ENCODE measurements at places on chromosomes 5 and 9. TPM values are rescaled to one million over a fixed set of nuclear protein-coding genes. Genes with fewer than 3 reads are reported as not detected.

Gene DAB2IP
- polyA plus RNA-seq, result 32.2 TPM

Gene PAEP
- polyA plus RNA-seq, result not detected

Gene SLC34A3
- 1.6 TPM for polyA plus RNA-seq

DNA sequence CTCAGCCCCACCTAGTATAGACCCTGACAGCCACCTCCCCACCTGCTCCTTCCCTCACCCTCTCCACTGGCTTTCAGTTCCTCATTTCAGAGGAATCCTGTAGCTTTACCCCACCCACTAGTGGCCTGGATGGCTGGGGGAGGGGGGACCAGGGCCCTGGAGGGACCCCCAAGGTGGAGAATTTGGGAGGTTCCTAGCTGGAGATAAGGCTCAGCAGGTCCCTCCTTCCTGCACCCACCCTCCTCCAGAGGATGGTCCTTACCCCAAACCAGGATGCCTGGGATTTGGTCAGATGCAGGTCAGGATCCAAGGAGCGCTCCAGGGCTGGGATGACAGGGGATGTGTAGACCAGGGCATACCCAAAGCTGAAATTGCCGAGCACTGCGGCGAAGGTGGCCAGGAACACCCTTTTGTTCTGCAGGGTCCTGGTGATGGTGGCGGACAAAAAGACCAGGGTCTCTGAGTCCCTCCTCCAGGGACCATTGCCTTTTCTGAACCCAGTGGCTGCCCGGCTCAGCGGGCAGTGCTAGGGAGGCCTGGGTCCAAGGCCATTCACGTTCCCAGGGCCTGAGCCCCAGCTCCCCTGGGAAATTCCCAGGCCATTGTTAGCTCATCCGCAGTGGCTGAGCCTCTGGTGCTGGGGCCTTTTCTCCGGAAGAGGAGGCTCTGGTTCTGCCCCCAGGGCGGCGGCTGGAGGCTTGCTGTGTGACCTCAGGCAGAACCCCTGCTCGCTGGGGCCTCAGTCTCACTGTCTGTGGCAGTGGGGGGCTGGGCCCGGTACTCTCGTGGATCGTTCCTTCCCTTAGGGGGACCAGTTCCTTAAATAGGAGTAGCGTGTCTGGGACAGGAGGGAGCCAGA, 678 bp downstream of the SLC2A6 start:
- no peak for DNase-seq

DNA sequence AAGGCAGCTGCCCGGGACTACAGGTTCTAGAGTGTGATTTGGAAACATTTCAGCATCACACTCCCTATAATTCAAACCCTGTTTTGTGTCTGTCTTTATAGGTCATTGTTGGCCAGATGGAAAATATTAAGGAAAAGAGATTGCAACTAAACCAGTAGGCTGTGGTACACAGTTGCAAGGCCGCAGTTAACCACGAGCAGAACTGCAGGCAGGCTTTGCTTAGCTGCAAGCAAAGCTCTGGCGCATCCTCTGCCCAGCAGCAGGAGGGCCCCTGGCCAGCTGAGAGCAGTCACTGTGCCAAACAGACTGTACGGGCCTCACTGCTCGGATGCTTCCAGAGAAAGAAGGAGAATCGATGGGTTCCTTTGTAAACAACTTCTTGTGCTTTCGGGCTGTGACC, 204.5 kb downstream of the DENND1A start:
- peak; percentile 23 for DNase-seq

DNA sequence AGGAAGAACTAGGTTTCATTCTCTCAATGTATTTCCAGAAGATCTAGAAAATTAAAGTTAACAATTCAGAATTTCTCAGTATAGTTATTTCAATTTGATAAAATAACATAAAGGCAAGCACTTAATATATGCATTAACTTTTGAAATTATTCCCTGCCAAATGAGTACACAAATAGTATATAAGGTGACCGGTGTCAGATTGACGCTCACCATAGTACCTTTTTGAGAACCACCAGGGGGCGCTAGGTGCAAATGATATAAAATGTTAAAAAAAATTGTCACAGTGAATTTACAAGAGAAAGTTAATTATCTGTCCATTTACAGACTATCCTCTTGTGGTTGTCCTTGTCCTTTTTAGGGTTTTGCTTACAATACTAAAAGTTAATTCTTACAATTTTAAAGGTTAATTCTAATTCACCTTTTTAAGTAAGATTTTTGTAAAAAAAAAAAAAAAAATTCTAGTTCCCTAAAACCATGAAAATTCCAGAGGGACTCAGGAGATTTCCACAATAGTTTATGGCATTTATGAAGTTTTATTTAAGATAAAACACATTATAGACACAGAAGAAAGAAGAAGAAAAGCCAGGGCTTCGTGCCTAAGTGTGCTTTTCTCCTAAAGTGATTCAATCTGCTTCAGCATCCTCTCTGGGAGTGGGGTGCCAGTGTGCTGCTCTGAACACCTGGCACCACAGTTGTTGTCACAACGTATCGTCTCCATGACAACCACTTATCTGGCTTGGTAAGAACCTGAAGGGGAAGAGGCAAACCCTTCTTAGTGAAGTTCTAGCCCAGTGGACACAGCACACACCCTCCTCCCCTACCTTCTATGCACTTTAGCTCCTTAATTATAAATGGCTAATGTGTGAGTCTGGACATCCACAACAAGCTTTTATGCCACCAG, 1.7 kb downstream of the ADAMTS16 start:
- peak; percentile 70 for DNase-seq

DNA sequence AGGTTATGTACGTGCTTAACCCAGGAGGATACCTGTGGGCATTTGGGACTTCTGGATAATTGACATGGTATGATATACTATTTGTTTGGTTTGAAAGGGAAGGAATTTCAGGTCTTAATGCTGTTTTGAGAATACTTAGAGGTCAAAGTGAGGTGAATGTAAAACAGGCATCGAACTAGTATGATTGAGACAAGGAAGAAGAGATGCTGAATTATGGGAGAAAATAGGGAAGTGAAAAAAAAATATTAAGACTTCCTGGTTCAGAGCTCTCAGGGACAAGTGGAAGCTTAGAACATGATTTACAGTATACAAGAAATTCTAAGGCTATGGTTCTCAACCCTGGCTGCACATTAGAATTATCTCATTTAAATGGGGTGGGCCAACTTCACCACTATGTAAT, 115.3 kb downstream of the CD180 start:
- no peak for DNase-seq

GRCh38 chr5:68116868-68117411, 98.6 kb upstream of the PIK3R1 start:
- DNase-seq, result no peak

DNA sequence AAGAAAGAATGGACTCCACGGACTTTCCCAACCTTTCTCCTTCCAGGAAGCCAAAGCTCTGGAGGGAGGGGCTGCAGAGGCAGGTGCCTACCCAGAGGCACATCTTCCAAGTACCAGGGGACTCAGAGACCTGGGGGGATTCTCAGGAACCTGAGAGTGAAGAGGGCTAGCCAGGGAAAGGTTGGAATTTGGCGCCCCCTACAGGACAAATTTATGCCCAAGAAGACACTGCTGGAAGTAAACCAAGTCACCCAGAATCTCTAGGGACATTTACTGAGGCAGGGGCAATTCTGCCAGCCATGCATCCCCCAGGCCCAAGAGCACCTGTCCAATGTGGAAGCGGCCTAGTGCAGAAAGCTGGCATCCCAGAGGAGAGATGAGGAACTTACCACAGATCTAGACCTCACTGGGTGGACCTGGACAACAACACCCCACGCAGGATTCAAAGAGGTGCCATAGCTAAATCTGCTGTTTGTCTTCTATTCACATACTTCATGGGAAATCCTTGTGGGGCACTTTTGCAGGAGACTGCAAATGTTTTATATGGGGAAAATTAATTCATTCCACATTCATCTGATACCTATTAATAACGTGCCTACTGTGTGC, 25.9 kb upstream of the IDNK start:
- DNase-seq, result no peak

- DNase-seq, result peak; percentile 47
These were observed 79.9 kb downstream of the FNBP1 start for GRCh38 chr9:129962889-129963703.
